ENCODE measurements at places on chromosomes 7 and 10.

GRCh38 chr10:133170092-133170491 lies 10.1 kb downstream of the KNDC1 start:
- no peak for DNase-seq

- no peak for DNase-seq
Measured at GRCh38 chr10:44340557-44340956, 44.3 kb downstream of the CXCL12 start.

DNA sequence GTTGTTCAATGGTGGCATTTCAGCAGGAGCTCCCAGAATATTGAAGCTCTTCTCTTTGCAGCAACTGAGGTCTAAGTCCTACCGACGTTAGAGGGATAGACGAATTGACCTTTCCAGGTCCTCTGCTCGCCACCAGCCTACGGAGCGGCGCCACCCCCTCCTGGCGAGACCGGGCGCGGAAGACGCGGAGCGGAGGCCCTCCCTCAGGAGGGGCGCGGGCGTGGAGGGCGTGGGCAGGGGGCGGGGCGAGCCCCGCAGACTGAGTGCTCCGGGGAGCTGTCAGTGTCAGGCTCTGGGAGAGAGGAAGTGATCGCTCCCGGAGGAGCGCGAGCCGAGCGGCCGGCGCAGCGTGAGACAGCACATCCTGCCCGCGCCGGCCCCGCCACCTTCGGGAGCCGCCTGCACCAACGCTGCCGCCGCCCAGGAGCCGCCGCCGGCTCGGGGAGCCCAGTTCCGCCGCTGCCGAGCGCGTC lies at the start of gene DYNC1I1:
TSS of gene DYNC1I1 (plus strand) at position 257 of the 473 bp plus-strand sequence. CDS start 32,176 bp downstream, outside the sequence.
- peak; percentile 31 for DNase-seq

DNA sequence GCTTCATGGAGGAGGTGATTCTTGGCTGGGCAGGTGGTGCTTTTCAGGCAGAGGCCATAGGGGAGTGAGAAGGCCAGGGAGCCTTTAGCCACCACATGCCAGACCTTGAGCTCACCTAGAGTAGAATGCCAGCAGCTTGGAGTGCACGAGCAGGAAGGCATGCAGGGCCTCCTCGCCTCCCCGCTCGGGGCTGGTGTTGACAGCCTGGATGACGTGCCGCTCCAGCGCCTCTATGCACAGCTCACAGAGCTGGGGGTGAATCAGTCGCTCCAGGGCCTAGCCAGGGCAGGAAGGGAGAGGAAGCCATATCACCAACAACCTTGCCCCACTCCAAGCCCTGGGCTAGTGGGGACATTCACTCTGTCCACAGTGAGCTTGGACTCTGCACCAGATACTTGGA lies 15.7 kb downstream of the HPS1 start:
- no peak for DNase-seq

DNA sequence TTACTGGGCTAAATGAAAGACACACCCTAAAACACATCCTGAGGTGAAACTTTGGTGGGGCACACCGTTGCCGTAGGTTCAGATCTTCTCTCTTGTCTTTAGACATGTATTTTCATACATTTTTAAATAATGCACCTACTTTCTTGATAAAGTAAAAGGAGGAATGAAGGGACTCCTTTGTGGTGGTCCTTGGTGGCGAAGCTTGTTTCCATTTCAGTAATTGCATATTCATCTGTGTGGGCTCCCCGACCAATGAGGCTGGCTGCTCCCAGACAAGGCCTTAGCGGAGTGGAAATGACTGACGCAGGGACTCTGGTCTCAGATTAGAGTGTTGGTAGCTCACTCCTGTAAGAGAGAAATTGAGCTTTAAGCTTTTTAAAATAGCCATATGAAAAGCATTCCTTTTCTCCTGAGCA lies 815 bp downstream of the CCSER2 start:
- DNase-seq = peak; percentile 56

DNA sequence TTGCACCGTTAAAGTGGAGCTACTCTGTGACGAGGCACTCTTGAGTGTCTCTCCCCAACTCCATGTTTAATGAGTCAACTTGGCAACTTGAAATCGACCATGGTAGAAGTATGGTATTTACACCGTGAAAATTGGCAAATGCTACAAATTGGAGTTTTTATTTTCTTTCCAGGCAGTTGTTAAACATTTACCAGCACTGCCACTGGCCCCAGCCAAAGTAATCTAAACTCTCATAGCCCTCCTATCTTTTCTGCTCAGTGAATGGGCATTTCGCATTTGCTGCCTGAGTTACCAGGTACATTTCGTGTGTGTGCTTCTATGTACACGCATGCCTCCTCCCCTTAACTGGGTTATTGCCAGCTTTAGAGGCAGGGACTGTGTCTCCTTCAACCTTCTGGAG lies 83.3 kb downstream of the NHLRC2 start:
- no peak for DNase-seq

DNA sequence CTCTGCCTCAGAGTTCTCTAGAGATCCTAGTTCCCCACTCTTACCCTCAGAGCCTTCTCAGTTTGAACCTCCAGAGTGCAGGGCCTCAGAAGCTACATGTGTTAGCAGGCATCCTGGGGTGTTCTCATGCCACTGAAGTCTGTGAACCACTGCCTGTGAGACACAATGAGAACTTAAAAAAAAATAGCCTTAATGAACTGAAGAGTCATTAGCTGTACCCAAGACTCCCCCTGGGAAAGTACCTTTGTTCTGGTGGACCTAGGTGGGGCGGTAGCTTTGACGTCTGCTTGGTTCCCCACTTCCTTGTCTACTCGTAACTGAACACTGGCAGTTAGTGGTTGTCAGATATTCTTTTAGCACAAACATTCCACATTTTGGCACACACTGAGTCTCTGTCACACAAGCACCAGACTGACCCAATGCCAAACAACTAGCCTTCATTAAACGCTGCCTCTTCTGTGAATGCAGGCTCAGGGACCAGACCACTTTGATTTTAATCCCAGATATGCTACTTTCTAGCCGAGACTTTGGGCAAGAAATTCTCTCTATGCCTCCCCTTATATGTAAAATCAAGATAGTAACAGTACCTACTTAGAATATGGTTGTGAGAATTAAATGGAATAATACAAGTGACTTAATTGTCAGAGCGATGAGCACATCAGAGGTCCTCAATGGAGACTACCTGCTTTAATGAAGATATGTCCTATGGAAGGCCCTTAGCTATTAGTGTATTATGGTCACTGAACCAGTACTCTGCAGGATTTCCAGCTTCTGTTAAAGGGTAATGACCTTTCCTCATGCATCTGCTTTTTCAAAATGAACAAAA lies 75.3 kb upstream of the CC2D2B start:
- DNase-seq = peak; percentile 88

- DNase-seq = no peak
Measured at GRCh38 chr7:74599244-74599643, 58.3 kb upstream of the GTF2I start.

- no peak for DNase-seq
Measured at GRCh38 chr10:9038146-9038714, 983.7 kb downstream of the GATA3 start.

- DNase-seq = no peak
Measured at GRCh38 chr10:14016931-14017333, 313.8 kb downstream of the FRMD4A start.

DNA sequence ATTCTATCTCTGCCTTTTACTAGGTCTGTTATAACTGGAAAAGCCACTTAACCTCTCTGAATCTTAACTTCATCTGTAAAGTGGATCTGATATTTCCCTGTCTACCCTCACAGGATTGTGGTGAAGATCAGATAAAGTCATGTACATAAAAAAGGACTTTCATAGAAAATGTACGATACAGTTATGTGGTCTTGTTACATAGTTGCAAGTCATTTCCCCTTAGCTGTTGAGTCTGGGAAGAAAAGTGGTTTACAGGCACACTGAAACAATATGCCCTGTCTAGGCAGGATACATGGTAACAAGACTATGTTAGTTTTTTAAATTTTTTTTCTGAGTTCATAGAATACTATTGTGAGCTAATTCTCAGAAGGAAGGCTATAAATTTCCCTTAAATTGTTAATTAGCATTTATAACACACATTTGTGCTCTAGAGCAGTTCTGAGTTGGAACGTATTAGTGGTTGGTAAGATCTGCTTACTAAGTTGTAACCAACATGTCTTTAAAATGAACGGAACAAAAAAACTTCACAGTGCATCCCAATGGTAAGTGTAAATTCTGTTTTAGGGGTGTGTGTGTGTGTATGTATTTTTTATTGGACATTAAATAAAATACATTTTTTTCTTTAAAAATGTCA lies 7.1 kb upstream of the GSTO1 start:
- no peak for DNase-seq

DNA sequence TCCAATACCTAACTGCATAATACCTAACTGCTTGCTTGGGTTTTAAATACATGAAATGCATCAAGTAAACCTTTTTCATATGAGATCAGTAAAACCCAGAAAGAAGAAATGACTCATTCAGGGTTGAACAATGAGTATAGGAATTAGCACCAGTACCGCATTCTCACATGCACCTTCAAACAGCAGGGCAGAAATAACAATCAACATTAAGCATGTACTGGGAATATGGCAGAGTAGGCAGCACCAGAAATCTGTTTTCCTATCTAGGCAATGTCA lies 850.3 kb upstream of the SORCS1 start:
- DNase-seq = no peak

DNA sequence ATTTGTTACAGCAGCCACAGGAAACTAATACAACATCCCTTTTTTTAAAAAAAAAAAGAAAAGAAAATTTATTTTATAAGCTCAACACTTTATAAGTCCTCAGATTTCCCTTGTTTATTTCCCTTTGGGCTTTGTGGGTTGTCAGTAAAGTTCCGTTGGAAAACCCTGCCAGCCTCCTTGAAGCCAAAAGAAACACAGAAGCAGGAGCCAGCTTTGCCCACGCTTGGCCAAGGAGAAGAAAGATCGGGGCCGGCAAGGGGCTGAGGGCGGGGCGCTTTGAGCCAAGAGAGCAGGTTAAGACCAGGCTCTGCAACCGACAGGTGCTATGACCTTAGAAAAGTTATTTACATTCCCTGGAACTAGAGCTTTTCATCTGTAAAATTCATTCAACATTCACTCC lies 72.7 kb downstream of the RGS10 start:
- DNase-seq = no peak

DNA sequence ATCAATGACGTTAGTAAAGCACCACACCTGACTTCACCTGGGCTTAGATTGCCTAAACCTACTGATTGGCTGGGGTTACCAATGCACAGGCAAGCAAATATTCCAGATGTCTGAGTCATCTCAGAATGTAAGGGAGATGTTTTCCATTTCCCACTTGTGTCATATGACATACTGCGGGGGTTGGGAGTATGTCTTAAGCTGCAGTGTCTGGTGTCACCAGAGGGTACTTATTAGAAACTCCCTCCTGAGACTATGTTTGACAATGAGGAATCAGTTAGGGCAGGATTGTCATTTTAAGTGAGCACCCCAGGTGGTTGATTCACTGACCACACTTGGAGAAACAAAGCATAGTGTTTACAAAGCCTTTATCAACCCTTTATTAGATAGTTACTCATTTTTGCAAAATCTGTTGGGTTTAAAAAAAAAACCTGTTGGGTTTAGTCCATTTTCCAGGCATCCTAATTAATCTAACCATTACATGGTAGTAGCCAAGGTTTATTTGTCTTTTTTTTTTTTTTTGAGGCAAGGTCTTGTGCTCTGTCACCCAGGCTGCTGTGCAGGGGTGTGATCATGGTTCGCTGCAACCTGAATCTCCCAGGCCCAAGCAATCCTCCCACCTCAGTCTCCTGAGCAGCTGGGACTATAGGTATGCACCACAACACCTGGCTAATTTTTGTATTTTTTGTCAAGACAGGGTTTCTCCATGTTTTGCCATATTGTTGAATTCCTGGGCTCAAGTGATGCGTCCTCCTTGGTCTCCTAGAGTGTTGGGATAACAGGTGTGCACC lies 72.5 kb downstream of the CDK6 start:
- DNase-seq = no peak

- no peak for DNase-seq
Measured at GRCh38 chr10:44863344-44864047, 47.6 kb upstream of the TMEM72 start.

DNA sequence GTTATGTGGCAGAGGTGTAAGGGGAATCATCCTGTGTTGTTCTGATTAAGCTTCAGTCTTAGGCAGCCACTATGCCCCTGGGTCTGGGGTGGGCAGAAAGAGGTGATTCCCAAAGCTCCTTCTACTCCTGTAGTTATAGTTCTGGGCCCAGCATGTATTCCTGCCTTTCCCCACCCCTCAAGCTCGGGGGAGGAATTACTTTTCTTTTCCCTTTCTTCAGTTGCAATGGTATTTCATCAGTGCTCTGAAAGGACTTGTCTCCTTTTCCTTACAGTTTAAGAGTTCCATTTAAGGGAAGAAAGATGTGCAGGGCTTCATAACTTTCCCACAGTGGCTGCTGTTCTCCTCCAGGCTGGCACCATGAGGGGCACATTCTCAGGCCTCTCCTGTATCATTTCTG lies 94.2 kb downstream of the MTPAP start:
- no peak for DNase-seq

DNA sequence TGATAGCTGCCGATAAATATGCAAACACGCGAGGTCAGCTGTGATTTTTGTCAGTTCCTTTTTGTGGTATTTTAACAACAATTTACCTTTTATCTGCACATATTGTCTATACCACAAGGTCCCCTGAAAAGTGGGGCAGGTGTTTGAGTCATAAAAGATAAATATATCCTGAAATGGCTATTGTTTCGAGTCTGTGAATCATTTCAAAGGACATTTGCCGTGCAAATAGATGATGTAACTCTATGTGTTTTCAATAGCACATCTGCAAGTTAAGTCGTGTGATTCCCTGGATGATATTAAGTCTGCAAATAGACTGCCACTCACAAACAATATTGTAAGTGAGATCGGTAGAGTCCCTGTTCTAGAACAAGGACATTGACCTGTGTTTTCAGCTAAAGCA lies 193.0 kb upstream of the PITRM1 start:
- no peak for DNase-seq

GRCh38 chr7:46610746-46611145 lies 689.7 kb upstream of the IGFBP3 start:
- DNase-seq = no peak

- DNase-seq = no peak
Measured at GRCh38 chr10:89207801-89208551, 859 bp upstream of the CH25H start.

- DNase-seq = no peak
Measured at GRCh38 chr10:35449944-35450343, 113.6 kb downstream of the CCNY start.

- no peak for DNase-seq
Measured at GRCh38 chr10:55311848-55312635, 511.0 kb upstream of the PCDH15 start.

DNA sequence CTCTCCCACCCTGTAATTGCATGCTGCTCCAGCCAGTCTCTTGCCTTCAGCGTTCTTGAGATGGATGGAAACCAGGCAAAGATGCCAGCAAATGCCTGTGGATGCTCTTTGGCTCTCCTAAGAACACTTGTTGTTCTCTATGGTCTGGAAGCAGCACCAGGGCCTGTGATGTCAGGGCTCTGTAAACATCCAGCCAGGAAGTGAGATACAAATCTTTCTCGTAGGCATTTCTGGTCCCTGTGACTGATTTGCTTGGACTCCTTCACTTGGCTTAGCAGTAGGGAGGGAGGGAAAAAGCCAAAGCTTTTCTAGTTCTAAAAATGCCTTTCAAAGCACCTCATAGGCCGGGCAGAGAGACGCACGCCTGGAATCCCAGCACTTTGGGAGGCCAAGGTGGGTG lies 201.3 kb downstream of the REEP3 start:
- no peak for DNase-seq

Data from CD4-positive, alpha-beta T cell treated with Interleukin-15 for 1 hour (primary cell).